NCI-H524 (cell line): ENCODE measurements at places on chromosomes 3 and 15.

GRCh38 chr3:42001777-42002176 is 39.9 kb upstream of the ULK4 start:
- no peak for DNase-seq

DNA sequence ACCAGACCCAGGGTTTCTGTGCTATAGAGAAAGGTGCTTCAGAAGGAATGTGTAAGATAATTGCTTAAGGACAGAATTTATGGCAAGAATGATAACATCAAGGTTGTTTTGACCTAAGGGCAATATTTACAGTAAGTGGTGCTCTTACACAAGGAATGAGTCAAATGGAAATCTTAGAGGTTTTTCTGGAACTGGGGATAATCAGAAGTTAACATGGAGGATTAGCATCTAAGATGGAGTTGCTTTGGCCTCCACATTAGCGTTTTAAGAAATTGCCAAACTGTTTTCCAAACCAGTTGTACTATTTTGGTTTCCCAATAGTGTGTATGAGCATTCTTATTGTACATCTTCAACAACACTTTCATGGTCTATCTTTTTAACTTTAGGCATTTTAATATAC is 3.1 kb downstream of the WDR93 start:
- no peak for DNase-seq

DNA sequence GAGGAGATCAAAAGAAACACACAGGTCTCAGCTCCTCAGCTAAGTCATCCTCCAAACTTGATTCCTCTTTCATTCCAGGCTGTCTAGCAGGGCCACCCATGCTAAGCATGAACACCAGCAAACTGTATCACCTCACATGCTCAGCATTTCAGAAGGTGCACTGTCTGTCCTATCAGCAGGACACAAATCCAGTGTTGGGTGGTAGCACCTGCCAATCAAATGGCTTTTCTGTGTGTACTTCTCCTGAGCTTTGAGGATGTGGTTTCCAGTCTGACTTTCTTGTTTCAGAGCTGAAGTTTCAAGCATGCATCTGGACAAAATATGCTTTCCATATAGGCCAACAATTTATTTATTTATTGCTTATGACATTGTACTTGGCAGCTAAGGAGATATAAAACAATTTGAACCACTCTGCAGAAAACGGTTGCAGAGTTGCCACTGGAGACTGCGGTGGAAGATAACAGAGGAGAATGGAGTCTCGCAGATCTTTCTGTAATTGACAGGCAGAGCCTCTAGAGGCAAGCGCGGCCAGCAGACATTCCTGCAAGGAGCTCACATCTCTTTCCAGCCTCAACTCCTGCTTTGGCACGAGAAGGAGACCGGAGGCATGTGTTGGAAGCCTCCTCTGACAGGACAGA is 167.1 kb upstream of the WNT5A start:
- DNase-seq: no peak

DNA sequence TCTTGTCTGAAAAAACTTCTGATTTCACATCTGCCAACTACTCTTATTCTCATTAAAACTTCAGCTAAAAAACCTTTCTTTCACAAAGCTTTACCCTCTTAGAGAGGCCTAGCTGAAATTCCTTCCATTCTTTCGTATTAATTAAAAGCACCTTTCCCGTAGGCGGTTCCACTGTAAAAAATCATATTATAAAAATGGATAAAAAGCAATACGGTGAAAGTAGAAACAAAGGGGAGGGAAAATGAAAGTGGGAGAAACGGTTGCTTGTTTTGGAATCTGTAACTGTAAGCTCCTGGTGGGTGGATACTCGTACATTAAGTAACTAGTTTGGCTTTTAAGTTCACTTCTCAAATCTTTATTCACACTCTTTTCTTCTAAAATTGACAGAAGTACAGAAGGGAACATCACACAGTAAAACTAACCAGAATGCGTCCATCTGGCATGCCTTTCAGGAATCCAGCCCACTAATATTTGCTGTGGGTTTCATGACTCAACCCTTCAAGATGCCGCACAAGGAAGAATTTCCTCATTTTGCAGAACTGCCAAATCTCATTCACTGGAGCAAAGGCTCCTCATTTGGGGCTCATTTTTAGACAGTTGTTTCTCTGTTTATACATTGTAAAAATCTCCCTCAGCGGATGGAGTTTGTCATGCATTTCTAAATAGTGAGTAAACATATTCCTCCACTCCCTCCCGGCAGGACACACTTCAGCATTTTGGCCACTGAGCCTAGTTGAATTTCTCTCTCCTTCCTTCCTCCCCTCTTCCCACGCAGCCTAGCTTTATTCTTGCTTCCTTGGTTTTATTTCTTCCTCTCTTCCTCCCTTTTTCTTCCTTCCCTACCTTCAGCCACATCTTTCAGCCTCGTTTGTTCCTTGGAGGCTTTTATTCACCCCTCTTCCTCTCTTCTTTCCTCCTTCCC is 419.5 kb upstream of the NAALADL2 start:
- DNase-seq: peak; percentile 7

DNA sequence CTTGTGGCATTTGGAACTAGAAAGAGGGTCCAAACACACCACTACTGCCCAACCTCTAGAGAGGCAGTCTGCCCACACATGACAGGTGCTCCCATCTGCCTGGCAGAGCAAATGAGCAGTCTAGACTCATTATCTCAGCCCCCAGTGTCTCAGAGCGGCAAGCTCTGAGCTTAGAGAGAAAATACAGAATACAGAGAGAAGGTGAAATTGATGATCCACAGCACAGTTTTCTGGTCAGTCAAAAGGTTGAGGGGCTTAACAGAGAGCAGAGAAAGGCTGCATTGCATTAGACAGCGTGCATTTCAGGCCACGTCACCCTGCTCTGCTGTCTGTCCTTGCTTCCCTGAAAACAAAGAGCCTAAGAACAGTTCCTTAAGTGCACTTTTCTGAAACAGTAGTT is 135.1 kb downstream of the KCNMB2 start:
- DNase-seq: no peak

- DNase-seq: no peak
Observed at GRCh38 chr3:184382326-184383032, 2.6 kb downstream of the CHRD start.

DNA sequence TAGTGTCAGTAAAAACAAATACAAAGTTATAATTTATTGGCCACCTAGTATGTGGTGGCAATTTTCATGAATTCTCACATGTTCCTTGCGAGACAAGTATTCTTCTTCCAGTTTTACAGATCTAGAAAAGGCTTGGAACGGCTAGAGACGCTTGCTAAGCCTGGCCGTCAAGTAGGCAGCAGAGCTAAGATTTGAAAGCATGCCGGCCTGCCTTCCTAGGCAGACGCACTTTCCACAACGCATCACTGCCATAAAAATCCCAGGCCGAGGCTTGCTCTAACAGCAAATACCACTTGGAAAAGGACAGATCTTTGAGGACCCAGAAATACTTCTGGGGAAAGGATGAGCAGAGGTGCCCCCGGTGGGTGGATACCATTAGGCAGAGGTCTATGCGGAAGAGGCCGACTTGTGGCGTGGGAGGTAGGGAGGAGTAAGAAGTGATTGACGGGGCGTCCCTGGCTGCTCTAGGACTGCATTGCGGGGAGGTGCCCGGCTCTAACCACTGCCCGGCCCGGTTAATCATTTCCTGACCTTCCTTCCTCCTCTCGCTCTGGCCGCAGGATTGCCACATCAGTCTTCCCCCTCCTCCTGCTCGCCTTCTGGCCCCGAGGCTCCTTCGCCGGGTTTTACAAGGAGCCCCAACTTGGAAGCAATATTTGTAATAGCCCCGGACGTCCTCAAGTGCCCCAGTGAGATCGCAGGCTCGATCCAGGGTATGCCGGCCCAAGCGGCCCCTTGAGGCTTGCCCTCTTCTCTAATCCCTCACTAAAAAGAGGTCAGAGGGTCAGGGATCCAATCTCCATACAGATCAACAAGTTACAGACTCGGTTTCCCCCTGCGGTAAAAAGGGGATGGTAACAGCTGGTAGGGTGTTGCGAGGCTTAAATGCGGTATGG is 1.3 kb upstream of the USP3 start:
- no peak for DNase-seq

- peak; percentile 9 for DNase-seq
Observed at GRCh38 chr3:10883478-10884234, 67.6 kb downstream of the SLC6A11 start.

DNA sequence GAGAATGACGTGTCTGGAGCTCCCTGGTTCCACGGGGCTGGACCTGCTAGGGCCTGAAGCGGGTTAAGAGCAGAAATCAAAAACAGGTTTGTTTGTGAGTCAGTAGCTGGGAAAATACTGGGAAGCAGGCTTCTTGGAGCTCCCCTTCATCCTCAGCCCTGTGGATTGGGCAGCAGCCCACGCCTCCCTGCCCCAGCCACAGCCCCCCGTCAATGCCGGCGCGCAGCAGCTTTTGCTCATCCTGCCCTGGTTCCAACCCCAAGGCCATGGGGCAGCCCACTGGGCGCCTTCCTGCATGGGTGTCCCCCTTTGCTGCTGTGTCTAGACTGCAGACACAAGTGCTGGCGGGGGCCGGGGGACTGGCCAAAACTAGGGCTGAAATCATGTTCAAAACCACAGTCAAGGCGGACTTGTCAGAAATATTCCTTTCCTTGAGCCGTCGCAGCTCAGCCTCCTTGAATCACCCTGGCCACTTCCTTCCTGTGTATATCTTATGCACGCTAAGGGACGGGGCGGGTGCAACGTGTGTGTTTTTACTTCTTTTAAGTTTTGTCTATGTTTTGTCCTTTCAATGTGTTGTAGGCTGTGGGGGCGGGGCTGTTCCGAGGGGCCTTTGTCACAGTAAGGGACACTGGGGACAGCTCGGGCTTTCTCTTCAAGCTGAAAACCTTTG is 108.1 kb downstream of the KLF13 start:
- no peak for DNase-seq

DNA sequence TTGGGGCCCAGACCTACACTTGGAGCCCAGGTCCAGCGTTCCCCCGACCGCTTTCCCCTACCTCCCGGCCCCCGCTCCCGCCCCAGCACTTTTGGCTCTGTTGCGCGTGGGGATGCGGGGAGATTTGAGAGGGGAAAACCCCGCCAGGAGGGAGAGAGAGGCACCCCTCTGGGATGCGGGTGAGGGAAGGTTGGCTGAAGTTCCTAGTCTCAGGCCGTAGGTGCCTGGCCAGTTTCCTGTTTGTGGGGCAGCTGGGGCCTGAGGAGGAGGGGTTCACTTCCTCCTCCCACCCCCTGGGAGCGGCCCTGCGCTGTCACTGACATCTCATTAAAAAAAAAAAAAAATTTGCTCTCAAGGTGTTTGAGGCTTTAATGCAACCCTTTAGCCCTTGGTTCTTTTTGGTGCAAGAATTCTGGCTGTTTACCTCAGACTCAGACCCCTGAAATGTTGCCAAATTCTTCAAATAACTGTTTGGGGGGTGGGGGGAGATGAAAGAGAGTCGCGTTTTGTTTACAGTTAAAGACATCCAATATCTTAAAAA is 2.6 kb downstream of the FAM43A start:
- peak; percentile 46 for DNase-seq

GRCh38 chr15:47409038-47409437 is 308.3 kb upstream of the SEMA6D start:
- DNase-seq: peak; percentile 40

DNA sequence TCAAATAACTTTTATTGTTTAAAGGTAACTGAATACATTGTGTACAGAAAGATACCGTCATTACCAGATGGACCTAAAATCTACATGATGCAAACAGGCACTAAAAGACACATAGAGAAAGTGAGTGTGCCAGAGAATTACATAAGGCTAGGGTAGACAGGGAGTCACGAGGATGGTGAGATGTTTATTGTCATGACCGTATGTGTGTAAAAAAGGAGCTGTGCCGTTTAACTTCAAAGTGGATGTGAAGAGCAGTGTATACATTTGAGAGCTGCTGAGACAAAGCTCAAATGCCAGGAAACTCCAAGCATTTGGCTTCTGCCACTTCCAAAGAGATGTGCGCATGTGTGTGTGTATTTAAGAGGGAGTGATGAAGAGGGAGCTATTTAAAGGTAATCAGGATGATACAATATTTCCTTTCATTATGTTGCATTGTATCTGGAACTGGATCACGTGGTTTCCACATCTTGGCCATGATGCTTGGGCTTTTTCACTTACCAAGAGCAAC is 51.4 kb upstream of the IGF1R start:
- DNase-seq: no peak

GRCh38 chr3:88209356-88209755 is 59.6 kb downstream of the C3orf38 start:
- no peak for DNase-seq

GRCh38 chr3:31227131-31227562 is 305.6 kb upstream of the STT3B start:
- no peak for DNase-seq

DNA sequence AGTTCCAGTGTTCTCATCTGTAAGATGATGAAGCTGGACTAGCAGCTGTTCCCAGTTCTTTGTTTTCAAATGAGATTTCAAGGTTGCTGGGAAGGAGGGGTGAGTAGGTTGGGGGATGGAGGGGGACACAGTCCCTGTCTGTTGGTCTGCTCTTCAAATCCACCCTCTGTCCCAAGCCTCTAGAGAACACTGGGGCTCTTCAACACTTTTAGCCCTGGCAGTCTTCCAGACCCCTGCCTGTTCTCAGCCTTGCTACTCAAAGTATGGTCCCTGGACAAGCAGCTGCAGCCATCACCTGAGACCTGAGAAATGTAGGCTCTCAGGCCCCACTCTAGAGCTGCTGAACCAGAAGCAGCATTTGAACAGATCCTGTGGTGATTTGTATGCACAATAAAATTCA is 41.3 kb downstream of the NEK11 start:
- peak; percentile 49 for DNase-seq

DNA sequence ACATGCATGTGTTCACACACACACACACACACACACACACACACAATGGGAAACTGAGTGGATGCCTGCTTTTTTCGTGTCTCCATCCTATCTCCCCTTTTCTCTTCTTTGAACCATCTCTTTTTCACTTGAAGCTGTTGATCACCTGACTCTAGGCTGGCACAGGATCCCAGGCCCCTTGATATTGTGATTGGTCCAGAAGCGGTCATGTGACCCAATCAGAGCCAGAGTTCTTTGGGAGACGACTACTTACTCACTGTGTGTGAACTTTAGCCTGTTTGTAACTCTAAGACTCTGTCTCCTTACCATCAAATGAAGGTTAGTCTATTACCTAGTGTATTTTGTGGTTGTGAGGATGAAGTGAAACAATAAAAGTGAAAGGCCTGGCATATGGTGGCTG is 172.9 kb downstream of the ADAMTS9 start:
- DNase-seq: no peak

DNA sequence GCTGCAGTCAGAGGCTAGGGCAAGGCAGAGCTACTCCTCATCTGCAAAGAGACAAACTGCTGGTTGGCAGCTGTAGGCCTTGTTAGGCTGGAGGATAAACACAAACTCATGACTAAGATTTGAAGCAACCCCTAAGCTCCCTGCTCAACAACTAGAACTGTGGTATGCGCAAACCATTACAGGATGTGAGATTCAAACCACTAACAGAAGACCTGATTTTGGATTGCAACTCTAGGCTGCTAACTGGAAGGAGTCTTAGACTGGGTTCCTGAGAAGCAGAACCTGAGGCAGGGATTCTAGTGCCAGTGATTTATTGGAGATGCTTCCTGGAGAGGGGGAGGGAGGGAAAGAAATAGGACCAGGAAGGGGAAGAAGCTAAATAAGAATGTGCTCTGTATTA is 22.5 kb downstream of the CCR4 start:
- DNase-seq: no peak

GRCh38 chr15:98906712-98907083 is 100.9 kb downstream of the PGPEP1L start:
- DNase-seq: no peak
